ENCODE measurements at places on chromosomes 6 and 20.

GRCh38 chr6:112480553-112480952 is 133.4 kb downstream of the RFPL4B start:
- DNase-seq: no peak

DNA sequence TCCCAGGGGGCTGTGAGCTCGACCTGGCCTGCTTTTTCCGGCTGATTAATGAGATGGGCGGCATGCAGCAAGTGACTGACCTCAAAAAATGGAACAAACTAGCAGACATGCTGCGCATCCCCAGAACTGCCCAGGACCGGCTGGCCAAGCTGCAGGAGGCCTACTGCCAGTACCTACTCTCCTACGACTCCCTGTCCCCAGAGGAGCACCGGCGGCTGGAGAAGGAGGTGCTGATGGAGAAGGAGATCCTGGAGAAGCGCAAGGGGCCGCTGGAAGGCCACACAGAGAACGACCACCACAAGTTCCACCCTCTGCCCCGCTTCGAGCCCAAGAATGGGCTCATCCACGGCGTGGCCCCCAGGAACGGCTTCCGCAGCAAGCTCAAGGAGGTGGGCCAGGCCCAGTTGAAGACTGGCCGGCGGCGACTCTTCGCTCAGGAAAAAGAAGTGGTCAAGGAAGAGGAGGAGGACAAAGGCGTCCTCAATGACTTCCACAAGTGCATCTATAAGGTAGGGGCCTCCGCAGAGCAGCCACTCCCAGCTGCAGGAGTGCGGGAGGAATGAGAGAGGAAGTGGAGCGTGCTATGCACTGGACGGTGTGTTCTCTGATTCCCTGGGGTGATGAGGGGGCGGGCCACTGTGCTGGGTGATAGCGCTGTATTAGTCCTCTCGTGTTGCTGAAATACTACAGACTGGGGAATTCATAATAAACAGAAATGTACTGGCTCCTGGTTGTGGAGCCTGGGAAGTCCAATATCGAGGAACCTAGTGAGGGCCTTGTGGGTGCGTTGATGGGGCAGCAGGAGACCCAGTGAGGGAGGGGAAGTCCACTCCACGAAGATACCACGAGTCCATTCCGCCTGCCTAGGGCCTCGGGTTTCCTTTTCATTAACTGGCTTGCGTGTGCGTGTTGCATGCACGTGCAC is 161.7 kb downstream of the DTNBP1 start:
- DNase-seq: no peak

DNA sequence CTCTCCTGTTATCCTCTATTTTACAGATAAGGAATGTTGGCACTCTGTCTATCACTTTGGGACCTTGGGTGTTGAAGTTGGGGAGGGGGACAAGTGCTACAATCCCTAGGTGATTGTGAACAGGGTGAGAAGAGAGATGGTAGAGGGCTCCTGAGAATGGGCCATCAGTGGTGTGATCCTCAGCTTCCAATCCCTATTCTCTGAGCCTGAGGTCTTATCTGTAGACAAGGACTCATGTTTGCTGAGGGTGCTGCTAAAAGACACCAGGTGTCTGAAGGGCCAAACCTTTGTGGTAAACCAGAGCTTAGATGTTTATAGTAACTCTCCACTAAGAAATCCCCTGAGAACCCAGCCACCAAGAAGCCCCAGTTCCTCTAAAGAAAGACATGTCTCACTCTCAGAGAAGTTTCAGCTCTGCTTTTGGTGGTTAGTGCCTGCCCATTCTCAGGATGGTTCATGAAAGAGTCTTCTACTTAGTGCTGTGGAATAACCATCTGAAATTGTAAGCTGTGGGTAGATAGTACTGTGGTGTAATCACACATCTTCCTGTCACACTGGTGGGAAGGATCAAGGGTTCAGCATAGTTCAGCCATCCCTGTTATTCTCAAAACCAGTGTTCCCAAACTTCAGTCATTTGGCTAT is 58.2 kb upstream of the IL20RA start:
- DNase-seq: no peak

- DNase-seq: no peak
Observed at GRCh38 chr6:36820700-36821580, 18.3 kb downstream of the CPNE5 start.

GRCh38 chr6:113644861-113645575 is 212.1 kb upstream of the MARCKS start:
- DNase-seq: no peak

GRCh38 chr20:33828326-33828844 is 17.2 kb downstream of the CHMP4B start:
- no peak for DNase-seq

GRCh38 chr6:157755746-157756411 is 67.2 kb upstream of the SNX9 start:
- DNase-seq: peak; percentile 40
